ENCODE measurements at places on chromosomes 3 and 15.

DNA sequence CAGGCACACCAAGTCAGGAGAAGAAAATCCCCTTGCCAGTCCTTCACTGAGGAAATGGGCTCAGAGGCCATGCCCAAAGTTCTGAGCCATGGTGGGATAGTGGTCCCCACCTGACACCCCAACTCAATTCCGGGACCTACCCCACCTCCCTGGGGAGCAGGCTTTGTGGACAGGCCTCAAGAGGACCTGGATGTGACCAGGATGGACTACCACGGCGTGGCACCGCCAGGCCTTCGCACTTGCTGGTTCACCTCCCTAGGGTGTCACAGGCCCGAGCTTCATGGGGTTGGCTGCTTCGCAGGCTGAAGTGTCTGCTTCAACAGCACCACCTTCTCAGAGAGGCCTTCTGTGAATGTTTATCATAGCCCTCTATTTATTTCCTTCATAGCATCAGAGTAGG lies 31.7 kb downstream of the POC1A start:
- no peak for DNase-seq

DNA sequence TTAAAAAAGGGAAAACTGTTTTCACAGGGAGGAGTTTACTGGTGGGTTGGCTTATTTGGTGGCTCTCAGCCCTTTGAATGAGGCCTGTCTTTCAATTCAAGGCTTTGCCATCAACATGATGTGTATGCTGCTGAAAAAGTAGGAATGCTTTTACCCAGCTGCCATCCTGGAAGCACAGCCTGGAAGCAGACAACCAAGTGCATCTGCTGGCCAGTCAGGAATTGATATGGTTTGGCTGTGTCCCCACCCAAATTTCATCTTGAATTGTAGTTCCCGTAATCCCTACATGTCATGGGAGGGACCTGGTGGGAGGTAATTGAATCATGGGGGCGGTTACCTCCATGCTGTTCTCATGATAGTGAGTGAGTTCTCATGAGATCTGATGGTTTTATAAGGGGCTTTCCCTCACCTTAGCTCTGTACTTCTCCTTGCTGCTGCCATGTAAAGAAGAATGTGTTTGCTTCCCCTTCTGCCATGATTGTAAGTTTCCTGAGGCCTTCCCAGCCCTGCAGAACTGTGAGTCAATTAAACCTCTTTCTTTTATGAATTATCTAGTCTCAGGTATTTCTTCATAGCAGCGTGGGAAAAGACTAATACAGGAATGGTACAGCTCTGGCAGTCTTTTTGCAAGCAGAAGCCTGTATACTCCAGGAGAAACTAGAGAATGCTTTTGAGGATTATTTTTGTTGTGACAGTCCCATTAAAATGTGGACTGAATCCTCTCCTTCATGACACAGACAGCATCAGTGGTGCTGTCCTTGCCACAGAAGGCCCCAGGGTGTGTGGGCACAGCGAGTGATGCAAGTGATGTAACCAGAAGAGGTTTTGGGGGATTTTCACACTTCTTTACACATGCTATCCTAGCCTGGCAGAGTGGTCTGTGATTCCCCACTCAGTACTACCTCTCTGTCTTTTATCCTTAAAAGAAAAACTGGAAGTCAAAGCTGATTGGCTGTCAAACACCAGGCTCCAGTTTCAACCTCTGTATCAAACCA lies 20.0 kb downstream of the PLCL2 start:
- DNase-seq: no peak

GRCh38 chr3:121748680-121749275 lies 763 bp downstream of the GOLGB1 start:
- DNase-seq: no peak

DNA sequence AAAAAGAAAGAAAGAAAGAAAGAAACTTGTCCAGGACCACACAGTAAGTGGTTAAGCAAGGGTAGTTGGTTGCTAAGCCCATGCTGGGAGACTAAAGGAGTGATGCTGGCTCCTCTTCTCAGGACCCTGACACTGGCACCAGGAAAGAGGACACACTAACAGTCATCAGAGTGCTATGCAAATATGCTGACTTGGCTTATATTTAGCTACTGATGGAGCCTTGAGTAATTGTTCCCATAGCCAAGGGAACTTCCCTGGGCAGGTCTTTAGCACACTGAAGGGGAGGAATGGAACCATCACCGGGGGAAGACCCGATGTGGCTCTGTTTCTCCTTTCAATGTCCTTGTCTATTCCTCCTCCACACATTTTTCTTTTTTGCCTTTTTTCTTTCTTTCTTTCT lies 6.2 kb downstream of the TMEM40 start:
- no peak for DNase-seq

GRCh38 chr3:153783106-153783505 lies 338.1 kb upstream of the ARHGEF26 start:
- no peak for DNase-seq

All from hypothalamus (tissue), 51 donors.